ENCODE measurements at places on chromosomes 7 and 10.

GRCh38 chr10:36157486-36157885 lies 515.4 kb upstream of the FZD8 start:
- DNase-seq: no peak

- no peak for DNase-seq
These were observed 1.5 kb downstream of the PSMC2 start for GRCh38 chr7:103348959-103349358.

GRCh38 chr10:34405611-34406462 lies 409.3 kb downstream of the PARD3 start:
- DNase-seq: no peak

- no peak for DNase-seq
These were observed 177.7 kb upstream of the GHITM start for GRCh38 chr10:83961620-83962019.

- DNase-seq: no peak
These were observed 79.2 kb downstream of the APBB1IP start for GRCh38 chr10:26517141-26517867.
